ENCODE measurements at places on chromosomes 4 and X.

DNA sequence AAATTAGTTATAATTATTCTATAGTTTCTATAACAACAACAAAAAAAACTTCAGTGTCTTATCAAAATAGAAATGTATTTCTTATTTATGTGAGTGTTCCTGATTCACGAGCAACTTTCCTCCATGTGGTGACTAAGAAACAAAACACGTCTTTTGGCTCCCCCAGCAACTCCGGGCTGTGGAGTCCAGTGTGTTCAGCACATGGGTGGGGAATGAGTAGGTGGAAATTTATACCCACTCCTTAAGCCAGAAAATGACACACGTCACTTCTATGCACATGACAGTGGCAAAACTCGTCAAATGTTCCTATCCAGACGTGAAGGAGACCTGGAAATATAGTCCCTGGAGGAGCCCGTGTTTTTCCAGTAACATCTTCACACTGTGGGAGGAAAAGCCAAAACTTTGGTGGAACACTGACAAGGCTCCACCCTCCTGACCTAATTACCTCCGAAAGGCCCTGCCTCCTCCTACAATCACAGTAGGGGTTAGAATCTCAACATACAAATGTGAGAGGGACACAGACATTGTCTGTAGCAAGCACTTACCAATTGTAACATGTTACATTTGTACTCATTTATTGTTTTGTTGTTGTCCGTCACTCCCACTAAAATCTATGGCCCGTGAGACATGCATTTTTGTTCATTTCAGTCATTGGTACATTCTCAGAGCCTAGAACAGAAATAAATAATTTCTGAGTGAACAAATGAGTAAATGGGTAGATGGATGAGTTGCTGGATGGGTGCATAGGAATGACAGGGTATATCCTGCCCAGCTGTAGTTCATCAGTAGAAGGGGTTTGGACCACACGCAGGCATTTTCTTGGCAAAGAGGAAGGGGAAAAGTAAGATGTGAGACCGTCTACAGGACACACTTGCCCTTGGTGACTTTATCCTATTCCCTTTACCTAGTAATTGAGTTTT lies 605.8 kb upstream of the TENM3 start:
- DNase-seq, result no peak

DNA sequence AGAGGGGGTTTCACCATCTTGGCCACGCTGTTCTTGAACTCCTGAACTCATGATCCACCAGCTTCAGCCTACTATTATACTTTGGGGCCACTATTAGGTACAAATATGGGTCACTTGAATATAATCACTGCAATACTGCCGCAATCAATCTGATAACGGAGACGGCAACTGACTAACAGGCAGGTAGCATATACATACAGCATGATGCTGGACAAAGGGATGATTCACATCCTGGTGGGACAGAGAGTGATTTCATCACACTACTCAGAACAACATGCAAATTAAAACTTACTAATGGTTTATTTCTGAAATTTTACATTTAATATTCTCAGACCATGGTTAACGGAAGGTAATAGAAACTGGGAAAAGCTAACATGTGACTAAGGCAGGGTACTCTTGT lies 10.9 kb downstream of the LRBA start:
- DNase-seq, result no peak

DNA sequence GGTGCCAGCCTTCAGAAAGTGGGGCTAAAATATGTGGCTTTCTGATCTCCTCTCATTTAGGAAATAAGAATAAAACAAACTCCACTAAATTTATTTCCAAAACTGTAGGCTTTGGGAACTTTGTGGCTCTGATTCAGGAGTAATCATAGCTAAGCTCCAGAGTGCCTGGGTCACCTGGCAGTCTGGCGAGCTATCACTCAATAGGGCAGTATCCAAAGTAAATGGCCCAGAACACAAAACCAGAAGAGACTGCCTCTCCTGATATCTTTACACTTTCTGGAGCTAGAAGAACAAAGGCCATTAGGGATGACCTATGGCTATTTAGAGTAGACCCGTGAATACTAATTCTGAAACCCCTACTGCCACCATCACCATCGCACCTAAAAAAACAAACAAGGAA lies 17.0 kb upstream of the PPARGC1A start:
- no peak for DNase-seq

DNA sequence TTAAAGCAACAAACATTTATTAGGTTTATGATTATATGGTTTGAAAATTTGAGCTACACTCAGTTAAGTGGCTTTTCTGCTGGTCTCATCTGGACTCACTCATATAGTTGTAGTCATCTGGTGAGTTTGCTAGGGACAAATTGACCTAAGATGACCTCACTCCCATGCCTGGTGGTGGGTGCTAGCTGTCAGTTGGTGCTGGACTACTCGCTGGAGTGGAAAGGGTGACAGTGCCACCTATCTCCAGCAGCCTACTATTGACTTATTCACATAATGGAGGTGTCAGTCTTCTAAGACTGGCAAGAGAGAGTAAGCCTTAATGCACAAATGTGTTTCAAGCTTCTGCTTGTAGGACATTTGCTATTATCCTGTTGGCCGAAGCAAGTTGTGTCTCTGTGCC lies 88.2 kb downstream of the TASL start:
- DNase-seq, result peak; percentile 14

- DNase-seq, result no peak
These were observed 32.9 kb upstream of the MID1 start for GRCh38 chrX:10653302-10653701.

- DNase-seq, result no peak
These were observed 288.0 kb upstream of the ATOH1 start for GRCh38 chr4:93540562-93540961.
